Central memory CD8-positive, alpha-beta T cell (primary cell): ENCODE measurements at places on chromosomes 7 and 10.

DNA sequence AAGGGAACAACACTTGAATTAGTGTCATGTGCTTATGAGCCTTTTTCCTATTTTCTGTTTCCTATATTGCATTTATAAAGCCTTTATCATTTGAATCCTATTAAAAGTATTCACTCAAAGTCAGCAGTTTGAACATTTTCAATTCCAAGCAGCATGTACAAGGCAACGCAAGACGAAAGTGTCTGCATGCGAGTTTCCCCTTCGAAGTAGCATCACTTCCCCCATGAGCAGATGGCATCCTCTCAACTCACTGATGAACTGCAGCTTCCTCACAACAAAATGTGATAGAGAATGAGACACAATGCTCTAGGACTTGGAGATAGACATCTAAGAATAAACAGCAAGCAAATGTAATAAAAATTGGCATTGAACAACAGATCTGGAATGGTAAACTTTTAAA lies 270.7 kb downstream of the PRPF18 start:
- DNase-seq, result no peak

DNA sequence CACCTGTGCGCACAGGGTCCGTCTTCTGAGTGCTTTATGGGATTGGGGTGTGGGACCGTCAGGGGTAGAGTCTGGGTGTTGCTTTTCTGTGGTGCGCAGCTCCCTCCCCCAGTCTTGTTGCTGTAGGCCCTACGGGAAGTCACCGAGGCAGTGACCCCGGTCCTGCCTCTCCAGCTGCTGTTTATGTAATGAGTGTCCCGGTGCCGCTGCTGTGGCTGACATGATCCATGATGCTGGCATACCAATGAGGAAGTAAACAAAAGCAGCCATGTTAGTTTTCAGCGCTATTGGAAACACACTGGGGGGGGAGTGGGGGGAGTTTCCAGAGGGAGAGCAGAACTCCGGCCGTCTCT lies 1.1 kb downstream of the TRIM8 start:
- DNase-seq, result no peak

- no peak for DNase-seq
These were observed 35.5 kb downstream of the GPRIN2 start for GRCh38 chr10:46520941-46521340.

DNA sequence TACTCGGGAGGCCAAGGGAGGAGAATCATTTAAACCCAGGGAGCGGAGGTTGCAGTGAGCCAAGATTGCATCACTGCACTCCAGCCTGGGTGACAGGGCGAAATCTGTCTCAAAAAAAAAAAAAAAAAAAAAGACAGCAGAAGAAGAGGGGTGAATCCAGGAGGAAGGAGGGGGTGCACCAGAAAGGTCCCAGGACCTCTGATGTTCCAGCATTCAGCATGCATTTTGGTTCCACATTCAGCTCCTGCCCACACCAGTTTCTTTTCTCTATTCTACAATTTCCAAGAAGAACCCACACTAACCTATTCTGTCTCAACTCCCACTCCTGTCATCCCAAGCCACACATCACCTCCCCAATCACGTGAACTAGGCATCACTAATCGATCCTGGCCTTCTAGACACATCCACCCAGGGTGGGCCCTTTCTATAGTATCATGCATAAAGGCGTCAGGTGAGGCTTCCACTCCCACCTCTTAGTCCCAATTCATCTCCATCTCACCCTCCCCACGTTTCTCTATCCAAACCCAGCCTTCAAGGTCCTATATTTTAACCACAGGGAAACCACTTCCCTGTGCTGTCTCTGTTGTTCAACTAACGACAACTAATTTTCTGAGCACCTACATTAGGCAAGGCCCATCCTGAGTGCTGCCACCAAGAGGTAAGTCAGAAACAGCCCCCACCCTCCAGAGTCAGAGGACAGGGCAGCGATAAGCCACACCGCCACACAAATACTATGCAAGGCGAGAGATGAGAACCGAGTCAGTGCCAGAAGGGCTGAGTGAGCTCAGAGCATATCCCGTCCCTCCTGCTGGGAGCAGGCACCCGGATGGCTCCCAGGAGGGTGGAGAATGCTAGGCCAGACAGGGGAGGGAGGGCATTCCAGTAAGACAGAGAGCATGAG lies 2.2 kb downstream of the ANXA11 start:
- peak; percentile 36 for DNase-seq

DNA sequence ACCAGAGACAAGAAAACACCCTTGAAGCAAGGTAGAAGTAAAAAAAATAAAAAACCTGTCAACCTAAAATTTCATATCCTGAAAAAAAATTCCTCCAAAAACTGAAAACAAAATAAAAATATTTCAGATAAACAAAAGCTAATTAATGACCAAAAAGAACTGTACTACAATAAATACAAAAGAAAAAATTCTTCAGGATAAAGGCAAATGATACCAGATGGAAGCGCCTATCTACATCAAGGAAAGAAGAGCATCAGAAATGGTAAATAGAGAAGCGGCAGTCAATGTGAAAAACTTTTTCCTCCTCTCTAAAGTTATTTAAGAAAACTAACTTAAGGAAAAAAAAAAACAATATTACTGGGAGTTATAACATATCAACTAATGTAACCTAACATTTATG lies 79.8 kb downstream of the RSU1 start:
- no peak for DNase-seq

DNA sequence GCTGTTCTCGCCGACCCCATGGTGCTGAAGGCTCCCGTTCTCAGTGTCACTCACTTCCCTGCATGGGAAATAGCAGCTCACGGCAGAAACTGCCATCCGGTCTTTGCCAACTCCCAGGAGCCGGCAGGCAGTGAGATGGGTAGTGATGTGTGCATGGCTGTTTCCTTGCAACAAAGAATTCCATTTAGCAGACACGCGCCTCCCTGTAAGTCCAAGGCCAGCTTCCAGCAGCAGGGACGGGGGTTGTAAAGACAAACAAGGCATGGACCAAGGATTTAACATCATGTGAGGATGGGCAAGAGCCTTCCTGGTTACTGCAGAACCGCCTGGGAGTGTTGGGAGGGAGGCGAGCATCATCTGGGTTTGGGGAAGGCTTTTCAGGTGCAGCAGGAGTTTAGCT lies 273.1 kb downstream of the GLRX3 start:
- no peak for DNase-seq

GRCh38 chr10:34776090-34776690 lies 38.9 kb downstream of the PARD3 start:
- DNase-seq, result no peak

DNA sequence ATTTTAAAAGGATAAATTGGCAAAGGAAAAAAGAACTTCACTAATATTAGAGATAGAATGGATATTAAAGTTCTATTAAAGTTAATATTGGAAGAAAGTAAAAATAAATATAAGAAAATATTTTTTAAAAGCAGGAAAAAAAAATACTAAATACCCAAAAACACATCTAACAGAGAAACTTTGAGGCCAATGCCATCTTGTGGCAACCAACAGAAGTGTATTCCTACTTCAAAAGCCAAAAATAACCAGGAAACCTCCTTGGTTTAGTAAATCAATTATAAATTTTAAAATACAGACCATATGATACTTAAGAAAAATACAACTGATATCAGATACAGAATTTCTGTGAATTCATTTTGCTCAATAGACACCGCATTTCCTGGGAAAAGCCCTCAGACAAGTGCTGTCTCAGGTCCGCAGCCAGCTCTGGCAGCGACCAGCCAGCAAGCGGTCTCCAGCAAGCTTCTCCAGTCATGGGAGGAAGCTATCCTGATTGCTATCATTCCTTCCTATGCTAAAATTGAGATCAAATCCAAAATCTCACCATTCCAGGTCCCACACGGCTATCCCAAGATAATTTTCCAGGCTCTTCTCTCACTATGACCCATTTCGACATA lies 65.3 kb downstream of the LMBR1 start:
- DNase-seq, result no peak
